ENCODE measurements at places on chromosomes 6 and 20.

- DNase-seq = no peak
Observed at GRCh38 chr20:47352332-47353238, 3.9 kb downstream of the ZMYND8 start.

GRCh38 chr20:47968541-47969310 is 183.4 kb upstream of the SULF2 start:
- no peak for DNase-seq

DNA sequence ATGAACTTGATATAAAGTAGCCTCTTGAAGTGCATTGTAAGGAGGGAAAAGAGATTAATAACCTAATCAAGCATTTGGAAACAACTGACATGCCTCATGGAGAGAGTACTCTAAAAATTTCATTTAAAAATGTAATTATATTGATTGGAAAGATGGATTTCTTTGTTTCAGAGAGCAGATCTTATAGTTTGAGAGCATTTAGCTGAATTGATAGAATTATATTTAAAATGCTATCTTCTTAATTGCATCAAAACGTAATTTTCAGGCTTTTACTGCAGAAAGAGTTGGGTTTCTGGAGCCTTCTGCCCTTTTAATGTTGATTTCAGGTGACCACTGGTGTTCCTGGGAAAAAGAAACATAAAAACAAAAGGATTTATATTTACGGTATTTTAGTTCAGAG is 130.6 kb downstream of the EDN3 start:
- DNase-seq = no peak

DNA sequence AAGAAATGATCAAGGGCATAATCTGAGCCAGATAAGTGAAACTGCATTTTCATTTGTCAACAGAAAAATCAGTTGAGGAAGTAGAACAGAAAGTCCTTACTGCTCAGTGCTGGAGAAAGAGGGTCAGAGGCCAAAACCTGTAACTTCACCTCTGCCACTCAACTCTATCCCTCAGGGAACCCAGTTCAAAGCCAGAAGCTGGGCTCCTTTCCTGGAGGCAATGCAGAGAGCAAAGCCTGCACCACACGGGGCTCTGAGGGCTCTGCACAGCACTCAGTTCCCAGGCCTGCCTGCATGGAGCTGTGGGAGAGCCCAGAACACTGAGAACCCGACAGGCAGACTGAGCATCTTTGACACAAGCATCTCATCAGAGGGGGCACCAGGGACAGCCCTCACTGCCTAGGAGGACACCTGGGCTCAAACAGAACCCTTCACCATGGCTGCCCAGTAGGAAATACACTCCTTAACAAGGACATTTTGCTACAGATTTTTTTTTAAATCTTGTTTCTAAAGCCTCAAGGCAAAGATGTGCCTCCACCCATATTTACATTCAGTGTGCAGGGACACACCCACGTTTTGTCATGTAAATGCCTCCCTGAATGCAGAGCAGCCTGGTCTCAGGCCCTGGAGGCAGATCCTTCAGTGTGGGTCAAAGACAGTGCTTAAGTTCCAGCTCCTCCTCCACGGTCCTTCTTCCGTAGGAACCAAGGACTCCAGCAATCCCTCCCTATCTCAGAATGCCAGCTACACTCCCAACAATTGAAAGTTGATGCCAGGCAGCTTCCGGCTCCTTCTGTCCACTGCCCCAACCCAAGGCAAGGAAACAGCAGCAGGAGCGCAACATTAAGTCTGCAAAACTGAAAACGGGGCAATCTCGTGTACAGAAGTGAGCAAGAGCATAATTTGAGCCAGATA is 6.6 kb downstream of the RNASET2 start:
- DNase-seq = no peak

- DNase-seq = no peak
Observed at GRCh38 chr6:41548098-41548840, 2.1 kb downstream of the FOXP4 start.

- no peak for DNase-seq
Observed at GRCh38 chr6:85580878-85581267, 12.8 kb downstream of the SNX14 start.

GRCh38 chr20:1225263-1225782 is 521 bp upstream of the RAD21L1 start:
- DNase-seq = no peak

DNA sequence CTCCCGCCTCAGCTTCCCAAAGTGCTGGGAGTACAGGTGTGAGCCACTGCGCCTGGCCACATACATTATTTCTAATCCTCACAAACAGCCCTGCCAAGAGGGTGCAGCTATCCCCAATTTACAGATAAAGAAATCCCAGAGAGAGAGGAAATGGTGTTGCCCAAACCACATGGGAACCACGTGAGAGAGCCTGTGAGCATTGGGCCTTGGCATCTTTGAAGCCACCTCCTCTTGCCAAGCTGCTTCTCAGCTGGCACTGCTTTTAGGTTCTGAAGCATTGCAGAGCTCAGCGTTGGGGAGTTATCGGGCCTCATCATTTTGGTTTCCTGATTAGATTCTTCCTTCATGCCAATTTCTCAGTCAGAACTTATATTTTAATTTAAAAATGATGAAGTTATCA is 80.3 kb downstream of the CTNNBL1 start:
- DNase-seq = no peak

DNA sequence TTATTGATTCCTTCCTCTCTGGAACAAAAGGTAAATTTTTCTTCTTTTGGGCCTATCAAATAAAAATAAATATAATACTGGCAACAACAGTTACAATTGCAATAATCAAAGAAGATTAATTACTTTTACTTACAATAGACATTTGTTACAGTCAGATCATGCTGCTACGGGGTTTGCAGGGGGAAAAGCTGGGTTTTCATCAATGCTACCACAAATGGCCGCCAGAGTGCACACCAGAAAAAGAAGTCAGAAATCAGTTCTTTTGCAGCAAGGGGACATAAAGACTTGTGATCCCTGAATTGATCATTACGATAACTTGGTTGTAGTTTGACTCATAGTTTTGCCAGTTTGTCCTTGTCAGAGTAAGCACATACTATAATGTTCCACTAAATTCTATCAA is 714.5 kb upstream of the EYS start:
- DNase-seq = no peak

GRCh38 chr6:37056112-37056403 is 50.6 kb downstream of the FGD2 start:
- DNase-seq = no peak

DNA sequence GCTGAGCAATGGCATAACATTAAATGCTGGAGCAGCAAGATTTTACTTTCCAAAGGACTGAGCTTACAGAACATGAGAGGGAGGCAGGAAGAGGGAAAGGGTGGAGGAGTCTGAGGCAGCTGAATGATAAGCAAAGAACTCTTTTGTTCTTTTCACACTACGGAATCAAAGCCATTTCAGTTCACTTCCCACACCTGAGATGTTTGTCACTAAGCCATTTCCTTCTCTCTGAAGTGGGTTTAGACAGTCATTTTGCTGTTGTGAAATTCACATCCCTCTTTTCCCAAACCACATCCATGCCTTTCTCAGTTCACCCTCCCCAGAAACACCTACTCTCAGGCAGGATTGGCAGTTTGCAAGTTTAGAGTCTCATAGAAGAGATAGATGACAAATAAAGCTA is 267.9 kb downstream of the ADGRG6 start:
- no peak for DNase-seq

GRCh38 chr6:91802431-91802830 is 1215.6 kb upstream of the MAP3K7 start:
- DNase-seq = no peak

DNA sequence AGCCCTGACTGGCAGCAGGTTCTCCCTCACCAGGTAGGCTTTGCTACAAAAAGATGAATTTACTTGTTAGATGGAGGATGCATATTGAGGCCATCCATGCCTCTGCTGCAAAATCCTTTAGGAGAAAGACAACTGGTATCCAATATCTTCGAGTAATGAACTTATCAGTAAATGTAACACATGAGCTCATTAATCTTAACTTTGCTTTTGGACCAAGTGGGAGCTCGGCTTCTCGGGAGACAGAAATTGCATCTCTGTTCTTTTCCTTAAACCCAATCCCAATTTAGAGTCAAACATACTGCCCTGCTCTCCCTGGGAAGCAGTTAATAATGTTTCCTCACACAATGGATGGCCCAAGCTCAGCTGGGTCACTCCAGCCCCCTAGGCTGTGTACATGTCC is 330.5 kb downstream of the ZFAND3 start:
- no peak for DNase-seq

GRCh38 chr20:11993886-11994461 is 76.3 kb downstream of the BTBD3 start:
- no peak for DNase-seq

GRCh38 chr6:166252601-166253000 is 55.6 kb downstream of the PRR18 start:
- no peak for DNase-seq

- DNase-seq = no peak
Observed at GRCh38 chr20:58650181-58650775, 805 bp upstream of the STX16 start.

DNA sequence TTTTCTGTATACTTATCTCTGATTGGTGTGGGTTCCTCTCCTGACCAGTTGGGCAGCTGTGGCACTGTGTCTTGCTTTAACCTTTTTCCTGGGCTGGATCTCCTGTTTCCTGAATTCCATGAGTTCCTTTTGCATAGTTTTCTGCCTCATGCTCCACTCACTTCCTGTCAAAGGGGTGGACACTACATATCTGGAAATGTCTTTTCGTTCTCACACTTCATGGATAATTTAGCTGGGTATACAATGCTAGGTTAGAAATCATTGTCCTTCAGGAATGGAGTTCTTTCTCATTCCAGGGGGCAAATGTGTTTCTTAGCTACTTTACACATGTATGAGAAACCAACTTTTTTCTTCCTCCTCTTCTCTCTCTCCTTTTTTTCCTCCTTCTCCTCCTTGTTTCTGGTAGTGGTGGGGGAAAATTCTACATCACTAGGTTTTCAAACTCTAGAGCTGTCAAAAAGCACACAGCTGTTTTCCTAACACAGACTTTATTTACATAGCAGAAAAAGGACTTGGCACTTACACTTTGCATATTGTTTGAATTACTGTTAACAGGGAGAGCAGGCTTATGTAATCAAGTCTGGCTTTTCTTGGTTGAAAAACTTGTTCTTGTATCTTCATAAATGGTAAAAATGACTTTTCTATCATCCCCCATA is 9.0 kb upstream of the DDX27 start:
- no peak for DNase-seq

All from esophagus squamous epithelium (tissue), 5 donors.